ENCODE measurements at places on chromosomes 3 and 15.
A peak's percentile ranks its signal among the peaks of the same experiment; 100 is the strongest.

GRCh38 chr15:77496715-77497109 is 76.0 kb downstream of the HMG20A start:
- DNase-seq, result no peak

GRCh38 chr3:184680385-184681345 is 31.2 kb downstream of the MAGEF1 start:
- DNase-seq, result no peak

- DNase-seq, result no peak
Measured at GRCh38 chr15:44102675-44103254, 92.3 kb downstream of the FRMD5 start.

- DNase-seq, result no peak
Measured at GRCh38 chr3:129867506-129868124, 25.9 kb downstream of the TMCC1 start.

GRCh38 chr3:48656841-48657281 is 5.8 kb downstream of the CELSR3 start:
- DNase-seq, result no peak

DNA sequence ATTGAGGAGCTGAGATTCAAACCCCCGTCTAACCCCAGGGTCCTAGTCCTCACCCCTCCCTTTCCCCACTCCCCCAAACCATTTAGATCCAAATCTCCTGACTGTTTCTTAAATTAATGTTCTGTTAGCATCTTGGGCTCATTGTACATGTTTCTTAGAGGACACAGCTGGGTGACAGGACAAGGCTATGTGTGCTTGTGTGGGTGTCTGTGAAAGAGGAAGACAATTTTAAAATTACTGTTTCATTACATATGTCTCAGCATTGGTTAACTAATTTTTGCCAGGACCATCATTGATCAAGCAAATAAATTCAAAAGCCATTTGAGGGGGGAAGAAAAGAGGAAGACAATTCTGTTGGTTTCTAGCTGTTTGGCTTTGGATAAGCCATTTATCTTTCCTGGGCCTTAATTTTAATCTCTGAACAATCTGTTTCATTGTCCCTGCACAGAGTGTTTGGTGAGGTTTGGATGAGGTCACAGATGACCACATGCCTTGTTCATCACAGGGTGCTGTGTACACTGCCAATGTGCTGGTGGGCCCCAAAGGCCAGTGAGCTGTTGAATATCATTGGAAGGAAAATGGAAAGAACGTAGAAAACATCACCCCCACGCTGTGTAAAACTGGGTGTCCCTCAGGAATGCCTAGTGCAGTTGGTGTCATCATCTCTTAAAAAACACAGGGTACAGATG is 51.9 kb downstream of the RPLP1 start:
- DNase-seq, result no peak

DNA sequence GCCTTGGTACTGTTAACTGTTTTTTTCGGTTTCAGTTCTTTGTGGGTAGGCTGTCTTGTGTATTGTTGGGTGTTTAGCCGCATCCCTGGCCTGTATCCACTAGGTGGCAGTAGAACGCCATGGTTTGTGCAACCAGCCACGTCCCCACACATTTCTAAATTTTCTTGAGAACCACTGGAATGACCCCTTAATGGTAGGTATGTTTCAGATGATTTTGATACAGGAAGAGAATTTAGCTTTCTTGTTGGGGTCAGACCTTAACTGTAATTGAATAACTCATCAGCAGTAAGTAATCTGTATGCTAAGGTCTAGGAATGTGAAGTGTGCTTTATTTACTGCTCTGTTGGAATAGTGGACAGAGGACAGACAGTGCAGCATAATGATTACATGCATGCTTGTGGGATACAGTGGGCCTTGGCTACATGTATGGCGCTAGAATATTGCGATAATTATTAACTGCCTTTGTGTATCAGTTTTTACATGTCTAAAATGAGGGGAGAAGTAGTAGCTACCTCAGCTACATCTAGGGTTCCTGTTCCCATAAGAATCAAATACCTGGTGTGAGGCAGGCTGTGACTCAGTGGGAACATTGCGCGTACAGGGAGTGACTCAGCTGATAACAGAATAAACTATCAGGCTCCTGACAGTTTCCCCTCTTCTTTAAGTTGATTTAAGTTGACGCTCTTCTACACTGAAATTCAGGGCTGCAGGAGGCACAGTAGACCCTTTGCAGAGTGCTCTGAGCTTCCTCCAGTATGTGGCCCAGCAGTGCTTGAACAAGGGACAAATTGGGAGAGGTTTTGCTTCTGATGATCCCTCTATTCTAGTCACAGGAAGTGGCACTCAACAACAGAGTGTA is 25.0 kb upstream of the GPR171 start:
- DNase-seq, result peak; percentile 66

- no peak for DNase-seq
Measured at GRCh38 chr15:47673232-47673761, 44.0 kb upstream of the SEMA6D start.

All from right renal cortex interstitium (tissue), 3 donors.